ENCODE measurements at places on chromosomes 6 and 20.

DNA sequence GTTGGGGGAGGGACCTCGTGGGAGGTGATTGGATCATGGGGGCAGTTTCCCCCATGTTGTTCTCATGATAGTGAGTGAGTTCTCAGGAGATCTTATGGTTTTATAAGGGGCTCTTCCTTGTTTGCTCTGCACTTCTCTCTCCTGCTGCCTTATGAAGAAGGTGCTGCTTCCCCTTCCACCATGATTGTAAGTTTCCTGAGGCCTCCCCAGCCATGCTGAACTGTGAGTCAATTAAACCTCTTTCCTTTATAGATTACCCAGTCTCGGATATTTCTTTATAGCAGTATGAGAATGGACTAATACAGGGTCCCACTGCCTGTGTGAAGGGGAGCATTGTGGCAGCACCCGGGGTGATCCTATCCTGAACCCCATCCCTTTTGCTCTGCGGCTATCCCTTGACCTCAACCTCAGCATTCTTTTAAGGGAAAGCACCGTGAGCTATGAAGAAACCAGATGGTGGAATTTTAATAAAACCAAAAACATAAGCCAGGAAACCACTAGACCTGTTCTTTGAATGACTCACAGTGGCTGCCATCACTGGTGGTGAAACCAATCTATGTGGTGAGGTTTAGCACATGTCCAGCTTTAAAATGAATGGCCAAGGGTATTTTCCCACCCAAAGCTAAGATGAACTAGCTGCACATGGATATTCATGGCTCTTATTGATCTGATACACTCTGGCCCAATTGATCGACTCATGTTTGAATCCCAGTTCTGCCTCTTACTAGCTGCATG is 62.2 kb downstream of the ZDHHC14 start:
- DNase-seq, result peak; percentile 26

- DNase-seq, result no peak
These were observed 2.0 kb upstream of the DUSP22 start for GRCh38 chr6:290111-290922.

DNA sequence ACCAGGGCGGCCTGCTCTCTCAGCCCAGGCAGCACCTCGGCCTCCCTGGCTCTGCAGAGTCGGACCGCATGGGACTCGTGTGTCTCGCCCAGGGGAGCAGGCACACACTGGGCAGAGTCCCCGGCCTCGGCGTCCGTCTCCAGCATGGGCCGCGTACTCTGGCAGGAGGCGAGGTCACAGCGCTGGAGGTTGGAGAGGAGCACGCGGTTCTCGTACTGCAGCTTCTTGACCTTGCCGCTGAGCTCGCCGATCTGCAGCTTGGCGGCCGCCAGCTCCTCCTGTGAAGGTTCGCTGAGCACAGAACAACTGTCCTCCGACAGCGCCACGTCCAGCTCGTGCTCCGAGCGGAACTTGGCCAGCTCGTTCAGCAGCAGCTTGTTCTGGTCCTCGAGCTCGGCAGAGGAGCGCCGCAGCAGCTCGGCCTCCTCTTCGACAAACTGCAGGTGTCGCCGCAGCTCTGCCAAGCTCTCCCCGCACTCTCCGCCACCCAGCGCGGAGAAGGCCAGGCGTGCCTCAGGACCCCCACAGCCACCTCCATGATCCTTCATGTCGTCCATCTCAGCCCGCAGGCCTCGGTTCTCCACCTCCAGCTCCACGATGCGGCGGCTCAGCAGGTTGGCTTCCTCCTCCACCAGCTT is 42.0 kb upstream of the DSN1 start:
- DNase-seq, result no peak

- DNase-seq, result peak; percentile 30
These were observed 84.3 kb downstream of the ZHX3 start for GRCh38 chr20:41232973-41233926.

- DNase-seq, result no peak
These were observed 539.4 kb downstream of the DOK5 start for GRCh38 chr20:55014766-55015165.

GRCh38 chr20:31415653-31416052 is 9.6 kb upstream of the DEFB121 start:
- DNase-seq, result no peak

DNA sequence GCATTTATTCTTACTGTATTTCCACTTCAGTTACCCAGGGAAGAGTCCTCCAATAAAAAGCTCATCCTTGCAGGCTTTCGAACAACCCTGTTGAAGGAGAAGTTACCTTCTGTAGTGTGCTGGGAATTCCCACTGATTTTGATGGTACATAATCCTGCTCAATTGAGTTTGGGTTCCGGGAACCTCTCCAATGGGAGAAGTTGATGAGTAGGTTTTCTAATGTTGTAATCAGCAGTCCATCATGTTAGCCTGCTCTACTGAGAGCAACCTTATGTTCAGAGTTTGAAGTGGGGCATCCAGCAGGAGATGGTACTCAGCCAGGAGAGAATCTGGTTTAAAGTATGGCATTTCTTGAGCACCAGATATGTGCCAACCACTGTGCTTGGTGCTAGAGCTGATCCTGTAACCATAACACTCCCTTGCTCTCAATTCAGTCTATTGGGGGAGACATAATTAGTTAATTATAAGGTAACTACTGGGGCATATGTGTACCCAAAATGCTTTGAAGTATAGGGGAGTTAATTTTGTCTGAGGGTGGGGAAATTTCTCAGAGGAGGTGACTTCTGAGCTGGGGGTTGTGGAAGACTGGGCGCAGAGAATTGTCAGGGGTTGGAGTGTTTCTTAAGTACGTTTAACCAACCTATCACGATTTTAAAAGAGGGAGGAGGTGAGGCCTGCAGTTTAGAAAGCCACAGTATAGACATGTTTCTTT is 2.1 kb downstream of the TOP1 start:
- no peak for DNase-seq

GRCh38 chr6:71420095-71420692 is 131.6 kb downstream of the OGFRL1 start:
- DNase-seq, result peak; percentile 79

GRCh38 chr6:44113414-44113813 is 13.8 kb downstream of the MRPL14 start:
- DNase-seq, result no peak

GRCh38 chr6:44034391-44034861 is 92.8 kb downstream of the MRPL14 start:
- DNase-seq, result no peak

- peak; percentile 72 for DNase-seq
These were observed 517.0 kb downstream of the LMBRD1 start for GRCh38 chr6:69279805-69280204.

DNA sequence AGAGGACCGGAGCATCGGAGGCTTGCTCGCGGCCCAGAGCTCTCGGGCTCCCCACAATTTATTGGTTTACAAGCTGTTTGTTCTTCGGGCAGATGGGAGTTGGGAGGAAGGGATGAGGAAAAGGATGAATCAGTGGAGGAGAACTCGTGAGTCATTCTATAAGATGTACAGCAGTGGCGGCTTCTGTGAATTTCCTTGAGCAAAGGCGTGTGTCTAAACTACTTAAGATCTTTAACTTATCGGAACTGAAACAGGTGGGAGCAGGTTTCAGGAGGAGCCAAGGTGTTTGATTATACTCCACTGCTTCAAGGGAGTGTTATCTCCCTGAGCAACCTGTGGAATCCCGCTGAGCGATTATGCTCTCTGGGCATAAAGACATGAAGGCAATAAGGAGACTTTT is 50.5 kb upstream of the IBTK start:
- no peak for DNase-seq

GRCh38 chr6:168537540-168537884 is 96.5 kb downstream of the SMOC2 start:
- DNase-seq, result no peak

GRCh38 chr6:111663692-111664564 is 58.2 kb upstream of the TRAF3IP2 start:
- DNase-seq, result peak; percentile 90

GRCh38 chr20:56964901-56965300 is 301.5 kb downstream of the BMP7 start:
- DNase-seq, result no peak

DNA sequence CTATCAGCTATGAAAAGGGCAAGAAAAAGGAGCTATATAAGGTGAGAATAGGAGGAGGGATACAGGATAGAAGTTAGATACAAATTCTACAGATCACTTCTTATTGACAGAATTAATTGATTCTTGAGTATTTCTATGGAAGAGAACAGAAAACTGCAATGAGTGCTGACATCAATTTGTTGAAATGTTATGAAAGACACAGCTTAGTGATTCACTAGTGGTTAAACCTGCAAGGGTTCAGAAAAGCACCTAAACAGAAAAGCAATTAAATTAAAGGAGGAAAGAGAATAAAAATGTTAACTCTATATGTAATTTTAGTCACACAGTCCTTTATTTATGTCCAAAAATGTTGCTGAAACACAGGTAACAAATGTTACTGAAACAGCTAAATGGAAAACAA is 254.4 kb upstream of the RUNX2 start:
- no peak for DNase-seq

DNA sequence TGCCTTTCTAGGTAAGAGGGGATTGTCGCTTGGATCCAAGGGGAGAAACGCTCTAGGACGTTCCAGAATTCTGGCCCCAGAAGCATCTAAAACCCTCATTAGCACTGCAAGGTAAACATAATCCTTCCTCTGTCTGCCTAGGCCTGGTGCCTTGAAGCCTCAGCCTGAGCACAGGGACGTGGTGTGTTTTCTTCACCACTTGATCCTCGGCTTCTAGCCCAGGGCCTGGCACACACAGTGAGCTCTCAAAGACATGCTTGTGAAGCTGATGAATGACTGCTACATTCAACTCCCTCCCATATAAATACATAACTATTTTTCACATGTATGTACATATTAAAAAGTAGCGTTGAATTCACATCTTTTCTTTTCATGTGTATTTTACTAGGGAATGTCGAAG is 100.3 kb downstream of the ISM1 start:
- DNase-seq, result no peak

DNA sequence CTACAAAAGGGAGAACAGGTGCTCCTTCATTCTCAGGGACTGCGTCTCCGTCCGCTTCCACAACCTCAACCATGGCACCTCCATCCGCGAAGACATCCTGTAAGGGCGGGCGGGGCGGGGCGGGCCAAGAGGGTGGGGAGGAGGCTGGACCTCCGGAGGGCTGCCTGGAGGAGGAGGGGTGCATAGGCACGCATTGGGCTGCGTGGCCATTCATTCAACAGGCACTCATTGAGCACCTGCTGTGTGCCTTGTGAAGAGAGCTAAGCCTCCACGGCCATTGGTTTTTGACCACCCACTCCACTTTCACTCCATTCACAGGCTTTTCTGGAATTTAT is 435 bp downstream of the ZSWIM3 start:
- DNase-seq, result no peak

GRCh38 chr6:29887330-29887818 is 55.0 kb upstream of the HLA-A start:
- DNase-seq, result peak; percentile 65

- no peak for DNase-seq
These were observed 34.9 kb downstream of the ANGPT4 start for GRCh38 chr20:881051-881782.

- DNase-seq, result no peak
These were observed 142.1 kb downstream of the MYB start for GRCh38 chr6:135323202-135323668.

DNA sequence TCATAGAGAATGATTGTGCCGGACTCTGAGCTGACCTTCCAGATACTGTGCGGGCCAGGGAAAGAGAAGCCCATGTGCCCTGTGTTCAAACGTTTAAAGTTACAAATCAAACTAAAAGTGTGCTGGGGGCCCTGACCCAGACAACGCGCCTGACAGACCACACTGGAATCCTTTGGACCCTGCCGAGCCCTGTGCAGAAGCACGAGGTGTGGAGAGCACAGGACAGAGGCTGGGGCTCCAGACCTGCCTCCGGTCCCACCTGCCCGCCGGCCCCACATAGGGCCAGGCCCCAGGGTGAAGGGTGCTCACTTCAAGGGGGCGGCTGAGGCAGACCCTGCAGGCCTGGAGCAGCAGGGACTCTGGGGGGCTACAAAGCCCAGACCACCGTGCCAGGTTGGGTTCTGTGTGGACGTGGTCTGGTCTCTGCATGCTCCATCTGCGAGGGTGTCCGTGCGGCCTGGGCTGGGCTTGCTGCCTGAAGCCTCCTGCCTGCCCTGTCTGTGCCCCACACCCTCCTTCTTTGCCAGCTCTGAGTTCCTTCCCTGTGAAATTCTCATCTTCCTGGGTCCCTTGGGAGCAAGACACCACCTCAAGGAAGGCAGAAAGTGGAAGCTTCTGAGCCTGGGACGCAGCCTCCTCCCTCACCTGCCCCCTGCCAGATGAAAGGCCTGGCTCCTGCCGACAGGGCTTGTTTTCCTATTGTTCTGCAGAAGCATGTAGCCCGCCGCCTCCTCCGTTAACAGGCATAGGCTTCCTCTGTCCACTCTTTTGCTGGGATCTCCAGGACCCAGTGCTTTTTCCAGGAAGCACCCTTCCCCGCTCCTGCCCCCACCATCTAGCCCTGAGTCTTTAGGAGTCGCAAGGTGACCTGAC is 186.2 kb downstream of the ERMARD start:
- no peak for DNase-seq

DNA sequence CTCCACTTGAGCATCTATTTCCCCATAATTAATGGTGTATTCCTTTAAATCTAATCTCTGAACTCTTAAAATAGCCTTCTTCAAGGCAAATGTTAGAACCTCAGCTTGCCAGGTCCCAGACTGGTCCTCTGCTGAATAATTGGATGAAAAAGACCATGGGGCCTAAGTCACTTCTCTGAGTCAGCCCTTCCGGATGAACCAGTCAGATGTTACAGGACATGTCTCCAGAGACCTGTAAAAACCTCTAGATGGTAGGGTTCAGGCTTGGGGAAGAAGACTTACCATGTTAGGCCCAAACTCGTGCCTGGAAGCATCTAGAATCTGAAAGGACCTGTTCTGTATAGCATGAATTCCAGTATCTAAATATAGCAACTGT is 97.3 kb downstream of the CDKAL1 start:
- no peak for DNase-seq

DNA sequence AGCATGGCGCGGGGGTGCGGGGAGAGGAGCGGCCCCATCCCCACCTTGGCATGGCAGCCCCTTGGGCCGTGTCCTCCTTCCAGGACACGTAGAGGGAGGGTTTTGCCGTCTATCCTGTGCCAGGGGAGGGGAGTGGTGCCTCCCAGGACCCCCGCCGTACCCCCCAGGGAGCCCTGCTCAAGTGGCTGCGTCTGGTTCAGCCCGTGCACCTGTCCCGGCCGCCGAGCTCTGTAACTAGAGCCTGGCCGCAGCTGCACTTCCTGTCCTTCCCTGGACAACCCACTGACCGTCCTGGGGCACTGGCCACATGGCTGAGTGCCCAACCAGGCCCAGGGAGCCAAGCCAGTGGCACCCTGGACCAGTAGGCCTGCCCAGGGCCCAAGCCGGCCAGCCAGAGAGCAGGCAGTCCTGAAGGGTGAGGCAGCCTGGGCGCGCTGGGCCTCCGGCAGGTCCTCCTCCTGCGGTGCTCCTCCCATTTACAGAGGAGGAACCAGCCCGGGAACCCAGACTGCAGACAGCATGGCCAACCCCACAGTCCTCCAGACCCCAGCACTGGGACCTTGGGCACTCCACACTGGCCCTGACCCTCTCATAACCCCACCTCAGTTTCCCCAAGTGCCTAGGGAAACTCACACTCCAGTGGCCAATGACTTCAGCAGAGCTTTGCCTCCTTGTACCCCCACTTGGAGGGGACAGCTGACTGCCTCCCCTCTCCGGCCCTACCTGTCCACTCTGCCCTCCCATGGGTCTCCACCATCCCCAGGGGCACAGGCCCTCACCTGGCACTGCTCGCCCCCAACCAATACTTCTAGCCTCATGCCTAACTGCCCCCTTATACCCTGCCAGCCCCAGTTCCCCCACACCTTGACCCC is 8.7 kb downstream of the LAMA5 start:
- DNase-seq, result peak; percentile 73
